ENCODE measurements at places on chromosomes 3 and 15.

GRCh38 chr3:186669378-186670084 is 3.7 kb downstream of the HRG start:
- H3K36me3 ChIP-seq: no peaks in the 10 kb centered on the region
- no peaks in the 10 kb centered on the region for H3K4me1 ChIP-seq
- no peak overlapping the region for H3K4me3 ChIP-seq

DNA sequence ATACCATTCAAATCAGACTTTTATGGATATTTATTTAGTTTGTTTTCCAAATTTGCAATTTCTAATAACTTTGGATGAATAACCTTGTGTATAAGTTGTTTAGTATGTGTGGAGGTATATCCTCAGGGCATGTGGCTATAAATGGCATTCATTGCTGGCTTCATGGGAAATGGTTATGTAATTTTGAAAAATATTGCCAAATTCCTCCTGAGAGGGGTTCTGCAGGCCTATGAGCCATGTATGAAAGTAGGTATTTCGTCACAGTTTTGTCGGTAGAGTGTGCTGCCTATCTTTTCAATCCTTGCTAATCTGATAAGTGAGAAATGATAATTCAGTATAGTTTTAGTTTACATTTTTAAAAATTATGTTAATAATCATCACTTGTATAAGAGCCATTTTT is 256.4 kb upstream of the ZNF385D start:
- no peak for DNase-seq
- no peak overlapping the region for H3K27ac ChIP-seq
- H3K4me3 ChIP-seq: no peak overlapping the region
- H3K36me3 ChIP-seq: no peaks in the 10 kb centered on the region
- H3K27me3 ChIP-seq: no peaks in the 10 kb centered on the region

GRCh38 chr15:83200162-83200561 is 7.5 kb downstream of the HDGFL3 start:
- no peaks in the 10 kb centered on the region for H3K27me3 ChIP-seq
- no peak overlapping the region for H3K27ac ChIP-seq
- H3K4me1 ChIP-seq: no peaks in the 10 kb centered on the region
- H3K4me3 ChIP-seq: no peak overlapping the region

DNA sequence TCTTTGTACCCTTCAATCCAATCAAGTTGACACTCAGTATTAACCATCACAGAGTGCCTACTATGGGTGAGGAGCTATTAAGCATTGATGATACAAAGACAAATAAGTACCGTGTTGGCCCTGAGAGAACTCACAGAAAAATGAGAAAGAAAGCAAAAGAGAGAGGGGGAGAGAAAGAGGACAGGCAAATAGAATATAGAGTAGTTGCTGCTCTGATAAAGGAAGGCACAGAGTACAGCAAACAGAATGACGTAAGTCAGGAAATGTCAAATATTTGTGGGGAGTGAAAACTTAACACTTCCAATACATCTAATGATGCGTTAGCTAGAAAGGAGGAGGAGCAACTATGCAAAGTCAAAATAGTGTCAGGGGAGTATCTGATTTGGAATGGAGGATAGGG is 320.6 kb upstream of the KCNH8 start:
- no peaks in the 10 kb centered on the region for H3K4me1 ChIP-seq
- no peaks in the 10 kb centered on the region for H3K36me3 ChIP-seq
- no peak overlapping the region for H3K27ac ChIP-seq
- no peaks in the 10 kb centered on the region for H3K27me3 ChIP-seq
- no peak overlapping the region for H3K4me3 ChIP-seq

- peak; percentile 82 for DNase-seq
- no peak within 1 kb of the TSS for H3K27ac ChIP-seq
- no peaks in the 10 kb centered on the region for H3K27me3 ChIP-seq
These were observed at the start of gene ZNF619 for GRCh38 chr3:40476478-40477470. ZNF619 (plus strand) TSS chr3:40477122; CDS start chr3:40477980, 858 bp downstream.

- no peaks in the 10 kb centered on the region for H3K4me1 ChIP-seq
- H3K27me3 ChIP-seq: no peaks in the 10 kb centered on the region
- no peak for DNase-seq
These were observed 260.4 kb upstream of the GPR149 start for GRCh38 chr3:154690413-154690812.

- H3K4me1 ChIP-seq: no peaks in the 10 kb centered on the region
- no peak overlapping the region for H3K4me3 ChIP-seq
- no peaks in the 10 kb centered on the region for H3K27me3 ChIP-seq
- DNase-seq: peak; percentile 38
- H3K27ac ChIP-seq: no peak overlapping the region
These were observed 87.5 kb upstream of the PLXNA1 start for GRCh38 chr3:126895178-126896066.

All from mesenchymal stem cell (in vitro differentiated cells and primary cell).